ENCODE measurements at places on chromosomes 1 and 21.

- DNase-seq = no peak
Measured at GRCh38 chr1:235980976-235981375, 83.9 kb downstream of the NID1 start.

- no peak for DNase-seq
Measured at GRCh38 chr1:84855691-84856630, 37.0 kb downstream of the LPAR3 start.

GRCh38 chr21:45994086-45994661, 12.6 kb downstream of the COL6A1 start:
- no peak for DNase-seq

DNA sequence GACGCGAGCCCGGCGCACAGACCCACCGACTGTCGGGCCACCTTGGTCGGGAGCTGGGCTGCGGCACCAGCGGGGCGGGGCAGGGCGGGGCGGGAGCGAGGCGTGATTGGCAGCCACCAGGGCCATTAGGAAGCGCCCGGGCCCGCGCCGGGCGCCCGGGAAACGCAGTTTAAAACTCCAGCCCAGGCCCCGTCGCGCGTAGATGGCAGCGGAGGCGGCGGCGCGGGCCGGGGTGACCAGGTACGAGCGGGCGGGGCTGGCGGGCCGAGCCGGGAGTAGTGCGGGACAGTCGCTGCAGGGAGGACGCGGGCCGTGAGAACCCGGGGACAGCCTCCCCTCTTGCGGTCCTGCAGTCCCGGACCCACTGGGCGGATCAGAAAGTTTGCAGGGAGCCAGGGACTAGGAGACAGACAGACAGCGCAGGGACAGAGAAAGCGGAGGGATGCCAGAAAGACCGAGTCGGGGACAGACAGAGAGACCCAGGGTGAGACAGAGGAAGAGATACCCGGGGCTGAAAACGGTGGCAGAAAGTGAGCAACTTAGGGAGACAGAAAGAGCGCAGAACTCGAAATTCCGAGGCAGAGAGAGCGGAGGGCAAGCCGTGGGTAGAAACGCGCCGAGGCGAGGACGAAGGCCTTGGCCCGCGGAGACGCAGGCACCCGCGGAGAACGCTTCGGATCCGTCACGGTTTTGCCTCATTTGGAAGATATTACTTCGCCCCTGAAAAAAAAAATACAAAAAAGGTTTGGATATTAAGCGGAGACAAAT, at the start of gene DMBX1:
Gene DMBX1, plus strand, starts transcription at position 199 of the 768 bp plus-strand sequence. CDS start 17,175 bp downstream, outside the sequence.
- DNase-seq = peak; percentile 27

DNA sequence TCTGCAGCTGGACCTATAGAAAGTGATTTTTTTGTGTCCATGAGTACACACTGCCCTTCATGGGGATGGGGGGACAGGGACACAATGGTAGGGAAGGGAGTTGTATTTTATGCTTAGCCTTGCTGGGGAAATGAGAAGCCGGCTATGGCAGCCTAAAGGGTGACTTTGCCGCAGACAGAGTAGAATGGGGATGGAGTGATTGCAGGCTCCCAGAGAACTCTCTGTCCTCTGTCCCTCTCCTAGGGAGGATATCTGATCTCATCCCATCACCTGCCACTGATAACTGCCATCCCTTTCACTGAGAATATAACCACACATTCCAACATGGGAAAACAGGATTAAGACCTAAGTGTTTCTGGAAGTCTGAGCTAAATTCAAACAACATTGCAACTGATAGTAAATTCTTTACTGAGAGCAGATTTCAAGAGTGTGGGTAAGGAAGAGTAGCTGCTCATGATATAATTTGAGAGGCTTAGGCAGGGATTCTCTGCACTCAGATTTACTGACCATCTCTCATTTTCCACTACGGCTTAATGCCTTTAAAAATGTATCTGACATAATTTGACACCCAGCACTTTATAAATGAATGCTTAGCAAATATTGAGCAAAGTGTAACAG, 13.9 kb downstream of the SH2D1B start:
- no peak for DNase-seq

- no peak for DNase-seq
Measured at GRCh38 chr1:83058327-83058726, 940.6 kb downstream of the TTLL7 start.

- DNase-seq = no peak
Measured at GRCh38 chr1:185680453-185680852, 53.7 kb upstream of the HMCN1 start.

GRCh38 chr1:178953538-178954324, 72.0 kb upstream of the FAM20B start:
- DNase-seq = no peak

GRCh38 chr1:2184934-2185333, 9.6 kb downstream of the FAAP20 start:
- DNase-seq = no peak

DNA sequence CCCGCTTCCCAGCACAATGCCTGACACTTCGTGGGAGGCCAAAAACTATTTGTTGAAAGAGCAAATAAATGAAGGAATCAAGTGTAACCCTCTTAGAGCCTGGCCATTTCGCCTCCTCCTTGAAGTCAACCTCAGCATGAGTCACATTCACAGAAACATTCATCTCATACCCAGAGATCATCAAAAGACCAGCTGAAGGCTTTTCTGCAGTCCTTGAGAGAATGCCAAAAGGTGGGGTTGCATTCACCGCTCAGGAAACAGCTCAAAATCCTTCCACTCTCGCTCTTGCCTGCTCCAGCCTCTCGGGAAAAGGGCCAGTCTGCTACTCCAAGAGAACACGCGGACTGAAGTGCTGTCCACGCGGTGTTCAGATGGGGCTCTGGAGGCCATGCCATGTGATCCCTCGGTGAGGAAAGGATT, 90.0 kb downstream of the VWA5B1 start:
- DNase-seq = no peak

DNA sequence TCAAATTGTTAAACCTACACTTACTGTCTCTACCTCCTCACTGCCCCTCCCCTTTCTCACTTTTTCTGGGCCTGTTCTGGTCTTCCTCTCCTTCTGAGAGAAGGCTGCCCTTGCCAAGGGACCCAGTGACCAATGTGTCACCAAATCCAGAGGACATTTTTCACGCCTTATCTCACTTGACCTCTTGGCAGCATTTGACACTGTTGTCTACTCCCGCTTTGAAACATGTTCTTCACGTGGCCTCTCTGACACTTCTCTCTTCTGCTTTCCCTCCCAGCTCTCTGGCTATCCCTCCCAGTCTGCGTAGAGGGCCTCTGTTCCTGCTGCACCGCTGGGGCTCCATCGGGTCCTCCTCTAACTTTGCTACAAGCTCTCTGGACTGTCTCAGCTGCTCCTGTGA, 25.3 kb downstream of the KCNQ4 start:
- DNase-seq = no peak

- DNase-seq = no peak
Measured at GRCh38 chr1:223653015-223653414, 12.5 kb downstream of the CAPN8 start.

DNA sequence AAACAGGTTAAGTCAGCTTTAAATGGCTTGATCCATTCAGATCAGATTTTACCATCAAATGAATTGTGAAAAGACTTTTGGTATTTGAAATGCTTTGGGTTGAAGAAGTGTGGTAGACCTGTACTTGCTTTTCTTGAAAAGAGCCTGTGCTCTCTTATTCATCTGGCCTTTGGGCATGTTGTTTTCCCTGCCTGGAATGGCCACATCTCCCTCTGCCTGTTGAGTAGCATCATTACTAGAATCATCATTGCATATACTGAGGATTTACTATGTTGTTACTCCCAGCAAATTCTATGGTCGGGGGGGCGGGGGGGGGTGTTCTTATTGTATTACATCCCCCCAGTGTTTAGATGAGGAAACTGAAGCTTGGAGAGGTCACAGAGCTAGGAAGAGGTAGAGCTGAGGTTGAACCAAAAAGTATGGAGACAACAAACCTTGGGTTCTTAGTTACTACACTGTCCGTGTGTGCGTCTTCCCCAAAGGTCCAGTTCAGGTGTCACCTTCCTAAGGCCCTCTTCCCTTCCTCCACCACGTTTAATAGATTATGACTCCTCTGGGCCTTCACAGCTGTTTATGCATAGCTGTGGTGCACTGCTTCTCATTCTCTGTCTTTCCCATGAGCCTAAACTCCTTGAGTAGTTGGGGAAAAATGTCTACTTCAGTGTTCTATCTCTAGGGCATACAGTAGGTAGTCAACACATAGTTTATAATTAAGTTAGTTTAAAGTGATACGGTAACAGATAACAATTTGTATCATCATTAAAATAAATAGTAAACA, 246.4 kb upstream of the HOOK1 start:
- no peak for DNase-seq

DNA sequence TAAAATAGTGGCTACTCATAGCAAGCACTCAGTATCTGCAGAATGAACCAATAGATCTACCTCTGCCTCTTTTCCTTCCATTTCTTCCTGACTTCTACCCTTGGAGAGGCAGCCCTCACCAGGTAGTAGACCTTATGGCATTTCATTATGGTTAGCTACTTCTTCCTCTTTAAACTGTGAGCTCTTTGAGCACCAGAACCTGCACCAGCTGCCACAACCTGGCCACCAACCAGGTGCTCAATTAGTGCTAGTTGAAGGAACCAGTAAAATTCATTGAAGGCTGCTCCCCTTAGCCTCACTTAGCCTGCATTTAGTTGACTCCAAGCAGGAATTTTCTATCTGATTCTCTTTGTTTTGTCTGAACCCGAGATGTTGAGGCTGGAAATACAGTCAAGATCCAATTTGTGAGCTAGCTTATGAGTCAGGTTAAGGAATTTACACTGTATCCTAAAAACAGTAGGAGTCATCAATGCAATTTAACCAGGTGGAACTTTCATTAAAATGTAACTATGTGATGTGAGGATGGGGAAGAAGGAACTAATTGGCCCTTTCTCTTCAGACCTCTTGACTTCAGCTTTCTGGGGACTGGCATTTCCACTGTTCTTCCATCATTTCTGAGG, 81.5 kb upstream of the UBE2U start:
- DNase-seq = no peak

- no peak for DNase-seq
Measured at GRCh38 chr1:185474440-185475149, 157.6 kb upstream of the IVNS1ABP start.

DNA sequence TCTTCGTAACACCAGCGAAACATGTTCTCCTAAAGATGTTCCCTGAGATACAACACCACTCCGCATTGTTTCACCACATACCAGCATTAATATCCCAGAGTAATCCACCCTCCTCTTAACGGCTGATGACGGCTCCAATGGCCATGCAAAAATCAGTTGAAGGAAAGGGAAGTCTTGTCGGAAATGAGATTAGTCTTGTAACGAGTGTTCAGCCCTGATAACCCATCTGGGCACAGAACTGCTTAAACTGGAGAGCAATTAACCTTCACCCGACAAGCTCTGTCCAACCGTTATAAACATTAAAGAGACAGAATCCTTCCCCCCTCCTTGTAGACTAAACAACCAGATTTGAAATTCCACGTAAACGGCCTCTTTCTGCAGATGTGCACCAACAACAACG, 21.9 kb downstream of the ERG start:
- DNase-seq = no peak

GRCh38 chr1:7768583-7768982, 2.5 kb upstream of the VAMP3 start:
- no peak for DNase-seq

DNA sequence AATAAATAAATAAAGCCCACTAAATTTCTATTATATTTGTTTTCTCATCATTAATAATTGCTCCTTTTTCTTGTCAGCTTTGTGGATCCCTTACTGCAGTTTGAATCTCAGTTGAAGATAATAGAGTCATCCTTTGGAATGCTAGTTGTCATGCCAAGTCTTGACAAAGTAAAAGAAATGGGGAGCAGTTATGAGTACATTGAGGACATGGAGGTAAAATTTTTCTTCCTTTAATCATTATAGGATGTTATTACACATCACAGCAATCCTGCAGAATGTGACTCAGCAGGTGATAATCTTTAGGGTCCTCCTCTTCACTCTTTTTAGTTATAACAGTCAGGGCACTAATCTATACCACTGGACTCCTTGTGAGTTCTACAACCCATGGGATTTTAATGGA, 24.1 kb downstream of the MROH9 start:
- no peak for DNase-seq

DNA sequence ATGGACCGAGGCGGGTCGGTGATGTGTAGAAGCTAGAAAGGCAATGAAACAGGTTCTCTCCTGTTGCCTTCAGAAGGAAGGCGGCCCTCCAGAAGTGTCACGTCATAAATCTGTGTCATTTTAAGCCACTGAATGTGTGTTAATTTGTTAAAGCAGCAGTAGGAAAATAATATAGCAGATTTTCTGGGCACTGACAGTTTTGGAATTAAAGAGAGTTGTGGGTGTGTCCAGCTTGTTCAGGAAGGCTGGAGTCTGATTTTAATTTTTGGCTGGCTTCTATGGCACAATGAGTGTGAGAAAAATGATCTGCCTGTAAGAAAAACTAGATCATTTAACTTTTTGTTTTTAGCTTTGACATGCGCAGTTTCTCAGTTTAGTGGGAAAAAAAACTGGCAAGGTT, 177.3 kb downstream of the EDEM3 start:
- DNase-seq = no peak

DNA sequence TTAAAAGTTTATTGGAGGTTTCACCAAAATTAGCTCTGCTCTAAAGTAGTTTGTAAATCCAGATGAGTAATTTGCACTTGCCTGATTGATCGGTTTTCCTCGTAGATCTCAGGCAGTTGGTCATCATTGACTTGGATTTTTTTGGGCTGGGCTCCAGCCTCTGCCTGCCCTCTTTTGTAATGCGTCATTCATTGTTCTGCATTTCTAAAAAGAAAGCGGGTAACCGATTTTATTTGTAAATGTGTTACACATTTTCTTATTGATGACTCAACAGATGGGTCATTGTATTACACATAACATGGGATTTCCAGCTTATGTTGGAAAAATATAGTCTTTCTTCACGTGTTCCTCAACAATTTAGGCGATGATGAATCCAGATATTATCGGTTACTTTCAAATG, 5.5 kb downstream of the ETS2 start:
- DNase-seq = no peak

GRCh38 chr1:86489242-86489878, 20.6 kb downstream of the CLCA1 start:
- DNase-seq = no peak

- DNase-seq = no peak
Measured at GRCh38 chr1:171081314-171081753, 9.4 kb upstream of the FMO3 start.

DNA sequence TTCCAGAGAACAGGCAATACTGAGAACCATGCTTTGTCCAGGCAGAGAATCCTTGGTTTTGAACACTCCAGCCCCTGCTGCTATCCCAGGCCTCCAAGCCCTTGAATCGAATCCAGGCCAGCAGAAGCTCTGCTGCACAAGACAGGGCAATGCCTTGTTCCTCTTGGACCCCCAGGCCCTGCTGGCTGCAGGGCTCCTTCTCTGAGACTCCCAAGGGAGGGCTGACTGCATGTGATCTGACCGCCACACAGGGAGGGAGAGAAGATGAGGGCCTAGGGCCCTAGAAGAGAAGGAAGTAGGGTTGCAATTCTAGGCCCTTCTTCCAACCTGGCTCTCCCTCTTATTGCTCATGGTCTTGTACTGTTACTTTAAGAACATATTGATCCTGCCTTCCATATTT, 160.6 kb upstream of the EDN2 start:
- no peak for DNase-seq

GRCh38 chr1:223515926-223516325, 122.7 kb downstream of the CCDC185 start:
- no peak for DNase-seq

GRCh38 chr1:95057351-95057750, 15.4 kb downstream of the ALG14 start:
- no peak for DNase-seq

GRCh38 chr1:221264848-221265247, 385.6 kb downstream of the HLX start:
- DNase-seq = no peak

Measured in NCI-H460 (cell line).